ENCODE measurements at places on chromosomes 16 and 17.

- DNase-seq: no peak
These were observed 77.8 kb upstream of the NOL11 start for GRCh38 chr17:67639979-67640378.

DNA sequence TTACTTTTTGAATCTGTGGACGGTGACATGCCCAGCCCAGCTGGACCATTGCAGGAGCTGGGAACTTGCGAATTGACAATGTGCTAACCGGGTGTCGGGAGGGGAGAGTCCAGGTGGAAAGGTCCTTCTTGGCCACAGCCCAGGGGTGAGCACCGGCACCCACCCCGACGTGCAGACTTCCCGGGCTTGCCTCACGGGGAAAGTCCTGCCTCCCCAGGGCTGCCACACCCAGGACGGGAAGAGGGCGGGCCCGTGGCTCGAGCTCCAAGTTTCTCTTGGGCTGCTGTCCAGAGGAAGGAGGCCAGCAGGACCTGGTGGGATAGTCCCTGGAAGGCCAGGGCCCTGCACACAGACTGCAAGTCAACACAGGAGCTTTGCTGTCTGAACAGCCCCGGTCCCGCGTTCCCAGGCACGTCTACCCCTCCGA lies 17.7 kb downstream of the CARD14 start:
- DNase-seq: no peak

DNA sequence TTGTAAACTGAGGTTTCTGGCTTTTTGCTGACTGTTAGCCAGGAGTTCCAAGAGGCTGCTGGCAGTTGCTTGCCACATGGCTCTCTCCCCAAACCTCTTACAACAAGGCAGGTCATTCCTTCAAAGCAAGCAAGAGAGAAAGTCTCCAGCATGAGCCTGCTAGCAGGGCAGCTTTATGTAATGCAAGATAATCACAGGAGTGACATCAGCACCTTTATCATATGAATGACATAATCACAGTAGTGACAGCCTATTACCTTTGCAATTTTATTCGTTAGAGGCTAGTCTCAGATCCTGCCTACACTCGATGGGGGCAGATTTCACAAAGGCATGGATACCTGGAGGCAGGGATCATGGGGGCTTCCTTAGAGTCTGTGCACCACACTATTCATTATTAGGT lies 79.5 kb upstream of the KCNJ16 start:
- DNase-seq: no peak

- DNase-seq: no peak
These were observed 190.9 kb downstream of the RAB11FIP4 start for GRCh38 chr17:31582151-31582907.

GRCh38 chr16:86884390-86884650 lies 306.0 kb downstream of the FOXL1 start:
- no peak for DNase-seq

GRCh38 chr16:87308826-87309225 lies 8.4 kb downstream of the C16orf95 start:
- DNase-seq: no peak

DNA sequence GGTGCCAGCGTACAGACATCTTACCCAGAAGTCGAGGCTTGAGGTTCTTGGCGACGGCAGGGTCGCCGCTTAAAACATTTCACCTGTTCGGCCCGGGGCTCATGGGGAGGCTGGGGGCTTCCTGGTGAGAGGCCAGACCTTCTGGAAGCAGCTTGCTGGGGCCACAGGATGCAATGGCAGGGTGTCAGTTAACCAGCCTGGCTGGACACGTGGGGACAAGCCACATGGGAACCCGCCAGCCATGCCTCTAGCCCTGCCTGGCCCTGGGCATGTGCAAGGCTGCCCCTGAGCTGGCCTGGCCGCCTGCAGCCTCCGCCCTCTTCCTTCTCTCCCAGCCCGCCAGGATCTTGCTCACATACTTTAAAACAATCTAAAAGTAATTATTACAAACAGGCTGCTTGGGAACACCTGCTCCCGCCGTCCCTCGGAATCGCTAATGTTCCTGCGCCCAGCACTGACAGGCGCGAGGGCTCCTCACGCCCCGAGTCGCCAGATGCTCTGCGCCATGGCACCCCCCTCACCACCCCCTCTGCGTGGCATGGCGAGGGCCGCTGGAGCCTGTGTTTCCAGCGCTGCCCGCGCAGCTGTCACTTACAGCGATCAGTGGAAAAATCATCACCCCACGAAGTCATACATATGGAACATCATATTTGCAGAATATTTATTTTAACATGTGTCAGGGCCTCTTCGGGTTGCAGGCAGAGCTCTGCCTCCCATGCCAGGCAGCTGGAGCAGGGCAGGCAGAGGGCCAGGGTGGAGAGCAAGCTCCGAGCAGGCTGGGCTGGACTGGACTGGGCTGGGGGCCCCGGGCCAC lies 188.7 kb upstream of the GSE1 start:
- DNase-seq: peak; percentile 9

DNA sequence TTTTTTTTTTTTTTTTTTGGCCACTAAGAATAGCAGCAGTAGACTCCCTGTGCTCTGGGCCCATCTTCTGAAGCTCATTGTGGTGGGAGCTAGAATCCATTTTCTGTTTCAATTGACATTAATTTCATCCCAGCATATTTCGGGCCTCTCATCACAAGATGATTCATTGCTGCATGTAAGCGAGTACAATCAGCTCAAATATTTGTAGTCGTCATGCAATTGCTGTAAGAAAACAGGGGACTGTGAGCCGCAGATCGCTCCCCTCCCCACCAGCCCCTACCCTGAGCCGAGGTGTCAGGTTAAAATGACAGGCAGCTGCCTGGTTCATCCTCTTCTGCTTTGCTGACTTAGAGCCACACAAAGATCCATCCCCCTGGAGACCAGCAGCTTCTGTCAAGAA lies 358.8 kb upstream of the CDH5 start:
- no peak for DNase-seq

- no peak for DNase-seq
These were observed 75.6 kb downstream of the AKAP1 start for GRCh38 chr17:57160624-57161023.

DNA sequence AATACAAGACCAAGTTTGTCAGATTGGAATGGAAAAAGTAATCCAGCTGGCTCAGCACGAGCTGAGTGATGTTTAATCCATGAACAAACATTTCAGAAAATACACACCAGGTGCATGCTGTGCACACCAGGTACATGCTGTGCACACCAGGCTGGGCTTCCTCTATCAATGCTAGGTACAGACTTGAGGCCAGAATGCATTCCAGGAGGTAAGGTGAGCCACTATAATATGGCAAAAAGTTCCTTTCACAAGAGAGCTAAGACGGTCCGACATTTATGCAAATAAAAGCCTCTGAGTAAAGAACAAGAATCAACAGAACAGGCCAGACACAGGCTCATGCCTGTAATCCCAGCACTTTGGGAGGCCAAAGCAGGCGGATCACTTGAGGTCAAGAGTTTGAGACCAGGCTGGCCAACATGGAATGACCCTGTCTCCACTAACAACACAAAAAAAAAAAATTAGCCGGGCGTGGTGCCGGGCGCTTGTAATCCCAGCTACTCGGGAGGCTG lies 128.2 kb downstream of the ZNF778 start:
- DNase-seq: no peak

DNA sequence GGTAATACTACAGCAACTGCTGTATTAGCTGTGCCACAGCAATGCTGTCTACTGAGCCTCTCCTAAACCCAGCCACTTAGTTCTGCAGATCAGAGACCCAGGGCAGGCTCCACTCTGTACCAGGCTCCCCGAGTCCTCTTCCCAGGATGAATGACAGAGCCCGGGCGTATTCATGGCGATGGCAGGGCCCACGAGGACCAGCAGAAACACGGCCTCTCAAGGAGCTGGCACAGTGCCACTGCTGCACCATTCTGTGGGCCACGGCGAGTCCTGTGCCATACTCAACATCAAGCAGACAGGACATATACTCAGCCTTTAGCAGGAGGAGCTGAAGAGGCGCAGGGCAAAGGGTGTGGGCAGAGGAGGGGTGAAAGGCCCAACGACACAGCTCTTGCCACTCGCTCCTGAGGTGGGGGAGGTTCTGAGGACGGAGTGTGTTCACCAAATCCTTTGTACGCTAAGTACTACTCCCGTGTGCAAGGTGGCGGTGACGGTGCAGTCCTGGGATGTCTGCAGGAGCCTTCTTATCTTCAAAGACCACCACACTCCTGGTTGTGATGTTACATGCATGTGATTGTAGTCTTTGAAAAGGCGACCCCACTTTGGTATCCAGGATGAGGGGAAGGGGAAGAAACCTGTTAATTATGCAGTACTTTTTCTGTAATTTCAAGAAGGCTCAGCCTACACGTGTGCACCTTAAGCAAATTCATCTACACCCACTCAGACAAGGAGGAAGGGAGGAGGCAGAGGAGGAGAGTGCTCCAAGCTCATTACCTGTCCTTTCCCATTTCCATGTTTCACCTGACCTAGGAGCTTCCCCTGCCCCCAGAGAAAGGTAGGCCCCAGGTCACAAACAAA lies 98.0 kb downstream of the AMFR start:
- DNase-seq: no peak

- DNase-seq: no peak
These were observed 10.2 kb upstream of the FOXF1 start for GRCh38 chr16:86499889-86500707.

DNA sequence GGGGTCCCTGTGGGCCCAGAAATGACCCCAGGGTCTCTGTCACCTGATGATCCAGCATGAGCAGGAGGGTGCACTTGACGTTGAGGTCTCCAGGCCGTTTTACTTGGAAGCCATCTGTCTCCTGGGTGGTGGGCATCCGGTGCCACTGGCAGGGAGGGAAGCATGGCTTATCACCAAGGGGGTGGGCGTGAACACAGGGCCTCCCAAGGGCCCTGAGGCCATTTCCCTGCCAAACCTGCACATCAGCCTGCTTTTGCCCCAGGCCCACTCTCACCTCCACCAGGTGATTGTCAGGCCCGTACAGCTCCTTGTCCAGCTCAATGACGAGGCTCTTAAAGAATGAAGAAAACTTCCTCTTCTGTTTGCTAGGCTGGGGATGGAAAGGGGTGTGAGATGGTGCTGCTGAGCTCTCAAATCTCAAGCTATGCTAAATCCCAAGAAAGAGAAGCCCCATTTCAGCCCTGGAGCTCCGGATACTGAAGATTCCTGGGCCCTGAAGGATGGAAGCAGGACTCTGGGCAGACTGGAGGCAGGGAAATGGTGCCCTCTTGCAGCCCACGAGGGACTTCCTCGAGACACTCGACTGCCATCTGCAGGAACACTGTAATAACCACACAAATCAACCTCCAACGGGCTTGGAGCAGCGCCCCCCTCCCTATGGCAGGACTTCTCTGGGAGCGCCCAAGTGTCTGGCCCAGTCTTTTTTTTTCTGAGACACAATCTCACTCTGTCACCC lies 7.1 kb upstream of the FTSJ3 start:
- DNase-seq: peak; percentile 70

DNA sequence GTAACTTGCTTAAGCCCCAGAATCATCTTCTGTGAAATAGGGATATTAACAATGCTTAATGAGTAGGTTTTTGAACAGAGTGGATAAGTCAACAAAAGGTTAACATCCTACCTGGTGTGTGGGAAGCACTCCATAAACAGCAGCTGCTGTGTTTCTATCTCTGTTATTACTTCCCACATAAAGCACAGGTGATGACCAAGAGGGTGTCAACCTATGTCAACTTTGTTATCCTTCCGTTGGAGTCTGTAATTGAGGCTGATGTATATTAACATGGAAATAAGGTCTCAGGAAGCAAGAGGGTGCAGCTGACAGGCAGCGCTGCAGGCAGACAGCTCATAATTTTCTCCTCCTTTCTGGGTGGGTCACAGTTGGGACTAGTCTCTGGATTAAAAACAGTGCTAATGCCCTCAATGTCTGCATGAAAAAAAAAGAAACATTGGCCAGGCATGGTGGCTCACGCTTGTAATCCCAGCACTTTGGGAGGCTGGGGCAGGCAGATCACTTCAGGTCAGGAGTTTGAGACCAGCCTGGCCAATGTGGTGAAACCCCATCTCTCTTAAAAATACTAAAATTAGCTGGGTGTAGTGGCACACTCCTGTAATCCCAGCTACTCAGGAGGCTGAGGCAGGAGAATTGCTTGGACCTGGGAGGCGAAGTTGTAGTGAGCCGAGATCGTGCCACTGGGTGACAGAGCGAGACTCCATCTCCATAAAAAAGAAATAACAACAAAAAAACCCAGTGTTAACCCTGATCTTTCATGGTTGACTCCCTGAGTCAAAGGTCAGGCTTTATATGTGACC lies 269.6 kb downstream of the SNX29 start:
- no peak for DNase-seq

- DNase-seq: no peak
These were observed 19.6 kb upstream of the CCL1 start for GRCh38 chr17:34382621-34383124.

- no peak for DNase-seq
These were observed 103.3 kb downstream of the GNAO1 start for GRCh38 chr16:56294579-56294978.

DNA sequence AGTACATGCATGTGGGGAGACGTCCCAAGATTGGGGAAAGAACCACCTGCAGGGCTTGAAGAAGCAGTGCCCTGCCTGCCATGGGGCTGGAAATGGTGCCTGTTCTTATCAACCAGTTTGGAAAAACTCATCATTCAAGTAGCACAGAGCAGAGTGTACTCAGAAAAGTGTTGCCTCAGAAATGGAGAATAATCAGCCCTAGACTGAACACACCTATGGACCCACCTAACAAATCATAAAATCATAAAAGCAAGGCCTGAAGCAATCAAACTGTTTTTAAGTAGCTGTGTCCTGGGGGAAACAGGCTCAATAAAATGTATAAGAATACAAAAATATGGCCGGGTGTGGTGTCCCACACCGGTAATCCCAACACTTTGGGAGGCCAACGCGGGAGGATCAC lies 11.2 kb downstream of the QRICH2 start:
- no peak for DNase-seq

GRCh38 chr17:80316431-80316830 lies 55.8 kb downstream of the RNF213 start:
- no peak for DNase-seq

GRCh38 chr17:34647511-34647910 lies 68.1 kb downstream of the TMEM132E start:
- DNase-seq: no peak

DNA sequence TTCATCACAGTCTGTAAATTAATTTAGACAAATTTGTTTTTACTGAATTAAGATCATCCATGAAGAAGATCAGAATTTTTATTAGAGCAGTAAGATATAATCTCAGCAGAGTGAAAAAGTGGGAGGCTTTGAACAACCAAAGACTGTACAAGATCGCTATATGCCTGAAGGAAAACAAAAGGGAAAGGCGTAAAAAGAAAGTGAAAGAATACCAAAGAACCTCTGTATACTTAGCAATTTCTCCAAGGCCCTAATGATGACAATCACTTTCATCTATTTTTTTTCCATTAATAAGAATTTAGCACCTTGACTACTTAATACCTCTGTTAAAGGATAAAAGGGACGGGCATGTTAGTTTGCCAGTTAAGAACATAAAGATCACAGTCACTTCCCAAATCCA lies 38.6 kb upstream of the ABCA10 start:
- DNase-seq: no peak

- DNase-seq: no peak
These were observed 359.1 kb upstream of the XYLT1 start for GRCh38 chr16:17829811-17830210.

- no peak for DNase-seq
These were observed 15.4 kb downstream of the ARL2BP start for GRCh38 chr16:57260294-57260929.
